ENCODE measurements at places on chromosomes 11 and 22.

- no peak for DNase-seq
These were observed 12.2 kb downstream of the FADS3 start for GRCh38 chr11:61879152-61879551.

DNA sequence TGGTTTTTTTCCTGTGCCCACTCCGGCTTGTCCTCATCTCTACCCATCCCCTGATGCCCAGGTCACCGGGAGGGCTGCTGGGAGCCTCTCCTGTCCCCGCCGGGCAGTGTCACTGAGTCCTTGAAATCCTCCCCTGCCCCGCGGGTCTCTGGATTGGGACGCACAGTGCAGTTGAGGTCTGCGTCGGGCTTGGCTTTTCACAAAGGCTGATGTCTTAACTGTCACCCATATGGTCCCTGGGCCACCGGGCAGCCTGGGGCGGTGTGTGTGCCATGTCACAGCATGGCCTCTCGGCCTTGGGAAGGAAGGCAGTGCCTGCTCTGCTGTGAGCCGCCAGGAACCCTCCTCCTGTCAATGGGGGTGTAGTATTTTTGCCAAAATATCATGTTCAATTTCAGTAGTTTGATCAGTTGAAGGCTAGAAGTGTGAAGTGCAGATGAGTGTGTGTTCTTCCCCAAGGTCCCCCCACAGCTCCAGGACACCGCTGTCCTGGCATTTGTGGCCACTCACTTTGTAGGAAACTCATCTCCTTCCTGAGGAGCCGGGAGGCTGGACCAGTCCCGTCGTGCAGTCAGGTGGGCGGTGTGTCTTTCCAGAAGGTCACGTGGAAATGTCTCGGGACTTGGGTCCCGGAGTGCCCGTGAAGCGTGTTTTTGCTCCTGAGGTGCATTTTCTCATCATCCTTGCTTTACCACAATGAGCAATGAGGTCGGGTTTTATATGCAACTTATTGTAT is 37.6 kb downstream of the CTTN start:
- DNase-seq = no peak

DNA sequence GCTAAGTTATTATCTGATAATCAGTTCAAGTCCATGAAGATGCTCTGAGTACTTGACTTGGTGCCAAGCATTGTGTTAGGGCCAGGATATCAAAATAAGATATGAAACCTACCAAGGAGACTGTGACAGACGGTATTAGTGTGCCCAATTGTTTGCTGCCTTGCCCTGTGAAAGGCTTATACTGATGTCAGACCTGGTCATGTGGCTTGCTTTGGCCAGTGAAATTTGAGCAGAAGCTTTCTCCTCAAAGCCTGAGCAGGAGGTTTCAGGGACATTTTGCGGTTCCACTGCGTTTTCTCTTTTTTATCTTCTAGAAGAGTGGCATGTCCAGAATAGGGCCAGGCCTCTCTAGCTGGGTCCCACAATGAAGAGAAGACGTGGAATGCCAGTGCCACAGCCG is 15.8 kb upstream of the PKNOX2 start:
- DNase-seq = no peak

GRCh38 chr22:46008291-46008690 is 31.3 kb upstream of the WNT7B start:
- DNase-seq = no peak

- no peak for DNase-seq
These were observed 5.9 kb downstream of the TREH start for GRCh38 chr11:118673361-118674081.

- DNase-seq = no peak
These were observed 64.8 kb downstream of the RPUSD4 start for GRCh38 chr11:126146454-126147192.

GRCh38 chr11:17760102-17761029 is 25.8 kb downstream of the KCNC1 start:
- no peak for DNase-seq

Data from stimulated activated CD4-positive, alpha-beta T cell treated with anti-CD3 and anti-CD28 coated beads, Interleukin-1b, Interleukin-23, amount 100 ng/mL, for 24 hours (primary cell).